Amniotic epithelial cell (primary cell): ENCODE measurements at places on chromosomes 12 and 14.

DNA sequence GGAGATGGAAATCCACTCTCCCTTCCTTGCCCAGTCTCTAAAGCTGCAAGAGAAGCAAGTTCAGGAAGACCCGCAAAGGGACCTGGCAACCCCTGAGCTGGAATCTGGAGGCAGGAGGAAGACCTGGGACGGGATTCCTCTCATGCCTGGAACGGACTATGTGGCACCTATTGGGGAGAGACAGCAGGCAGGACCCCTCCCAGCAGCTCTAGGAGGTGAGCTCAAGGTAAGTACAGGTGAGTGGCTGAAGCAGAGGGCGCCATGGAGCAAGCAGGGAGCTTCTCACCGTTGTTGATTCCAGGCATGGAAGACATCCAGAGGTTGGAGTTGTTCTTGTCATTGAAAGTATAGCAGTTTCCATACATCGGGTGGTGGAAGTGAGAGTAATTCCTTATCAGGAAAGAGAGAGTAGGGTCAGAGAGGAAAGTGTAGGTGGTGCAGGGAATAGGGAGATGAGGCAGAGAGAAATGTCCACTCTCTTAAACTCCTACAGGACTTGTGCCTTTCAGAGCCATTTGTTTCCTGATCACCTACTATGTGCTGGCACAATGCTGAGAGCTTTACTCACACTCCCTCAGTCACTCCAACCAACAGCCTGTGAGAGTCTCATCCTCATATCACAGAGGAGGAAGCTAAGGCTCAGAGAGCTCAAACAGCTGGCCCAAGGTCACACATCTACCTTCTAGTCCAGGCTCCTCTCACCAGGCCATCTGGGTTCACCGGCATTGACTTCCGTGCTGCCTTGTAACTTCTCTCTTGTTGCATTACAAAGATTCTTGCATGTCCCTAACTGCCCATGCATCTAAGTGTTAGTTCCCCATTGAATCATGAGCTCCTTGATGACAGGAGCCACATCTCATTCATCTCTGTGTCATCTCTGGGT is 13.9 kb upstream of the TNFRSF1A start:
- no peak for DNase-seq

DNA sequence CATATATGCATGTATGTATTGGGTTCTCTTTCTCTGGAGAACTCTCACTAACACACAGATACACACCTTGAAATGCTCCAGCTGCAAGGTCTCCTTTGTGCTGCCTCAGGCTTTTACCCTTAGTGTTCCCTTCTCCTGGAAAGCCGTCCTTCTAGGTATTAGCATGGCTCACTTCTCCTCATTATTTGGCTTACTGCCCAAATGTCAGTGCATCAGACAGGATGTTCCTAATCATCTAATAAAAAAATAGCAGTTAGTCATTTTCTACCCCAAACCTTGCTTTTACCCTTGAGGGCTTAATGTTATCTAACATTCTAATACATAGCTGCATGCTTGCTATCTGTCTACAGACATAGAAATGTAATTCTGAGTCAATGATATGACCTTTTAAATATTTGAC is 109.0 kb upstream of the SLC16A7 start:
- peak; percentile 7 for DNase-seq

- no peak for DNase-seq
Measured at GRCh38 chr12:18217966-18218365, 43.4 kb upstream of the PIK3C2G start.

DNA sequence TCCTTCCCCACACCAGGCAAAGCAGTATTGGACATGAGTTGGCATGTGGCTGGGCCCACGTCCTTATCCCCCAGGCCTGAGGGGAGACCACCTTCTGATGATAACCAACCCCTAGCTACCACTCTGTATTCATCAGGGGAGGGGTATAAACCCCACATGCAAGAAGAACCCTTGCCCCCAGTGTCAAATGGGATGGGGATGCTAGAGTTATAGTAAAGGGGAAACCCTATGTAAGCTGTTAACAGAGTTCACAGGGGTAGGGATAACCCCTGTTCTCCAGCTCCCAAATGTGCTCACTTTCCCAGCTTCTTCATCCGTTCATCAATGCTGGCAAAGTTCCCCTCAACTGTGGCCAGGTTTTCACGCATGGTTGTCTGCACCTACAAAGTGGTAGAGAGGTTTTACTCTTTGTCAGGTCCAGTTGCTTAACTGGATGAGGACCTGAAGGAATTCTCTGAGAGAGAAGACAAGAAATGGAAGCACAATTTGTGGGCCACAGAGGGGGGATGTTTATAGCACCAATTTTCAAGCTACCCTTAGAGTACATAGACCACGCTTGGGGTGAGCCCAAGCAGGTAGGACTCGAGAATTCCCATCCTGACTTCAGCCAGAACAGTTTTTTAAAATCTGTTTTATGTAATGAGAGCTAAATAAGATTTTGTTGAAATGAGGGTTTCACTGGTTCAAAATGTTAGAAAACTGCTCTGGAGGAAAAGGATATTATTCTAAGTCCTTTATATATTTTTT is 7.9 kb downstream of the MBD6 start:
- DNase-seq: no peak

DNA sequence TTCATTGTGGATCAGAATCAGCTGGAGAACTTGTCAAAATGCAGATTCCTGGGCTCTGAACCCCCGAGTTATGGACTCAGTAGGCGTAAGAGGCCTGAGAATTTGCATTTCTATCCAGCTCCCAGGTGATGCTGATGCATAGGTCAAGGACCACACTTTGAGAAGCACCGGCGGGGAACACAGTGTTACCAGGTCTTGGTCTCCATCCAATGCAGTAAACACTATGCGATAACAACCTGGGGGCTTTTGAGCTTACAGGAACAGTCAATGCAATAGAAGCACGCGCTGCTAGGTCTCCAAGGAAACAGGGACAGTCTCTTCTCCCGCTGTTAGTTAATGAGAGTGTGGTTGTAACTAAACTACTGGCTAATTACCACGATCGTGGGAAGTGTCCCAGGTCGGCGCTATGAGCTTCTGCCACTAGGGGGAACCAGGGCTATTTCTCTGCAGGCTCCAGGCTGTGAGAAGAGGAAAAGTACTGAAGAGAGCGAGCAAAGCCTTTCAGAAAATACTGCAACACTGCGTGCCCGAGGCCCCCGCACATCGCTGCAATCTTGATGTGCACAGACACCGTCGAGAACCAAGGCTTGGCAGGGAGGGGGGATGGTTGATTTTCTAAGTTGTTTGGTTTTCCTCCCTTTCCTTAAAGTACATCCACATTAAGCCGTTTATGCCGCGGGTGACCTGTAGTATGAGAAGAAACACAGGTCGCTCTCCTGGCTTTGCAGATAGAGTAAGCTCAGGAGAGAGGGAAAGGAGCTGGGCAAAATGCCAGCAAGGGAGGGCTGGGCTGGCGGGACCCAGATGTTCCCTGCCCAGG is 52.0 kb upstream of the KCNA1 start:
- peak; percentile 44 for DNase-seq

DNA sequence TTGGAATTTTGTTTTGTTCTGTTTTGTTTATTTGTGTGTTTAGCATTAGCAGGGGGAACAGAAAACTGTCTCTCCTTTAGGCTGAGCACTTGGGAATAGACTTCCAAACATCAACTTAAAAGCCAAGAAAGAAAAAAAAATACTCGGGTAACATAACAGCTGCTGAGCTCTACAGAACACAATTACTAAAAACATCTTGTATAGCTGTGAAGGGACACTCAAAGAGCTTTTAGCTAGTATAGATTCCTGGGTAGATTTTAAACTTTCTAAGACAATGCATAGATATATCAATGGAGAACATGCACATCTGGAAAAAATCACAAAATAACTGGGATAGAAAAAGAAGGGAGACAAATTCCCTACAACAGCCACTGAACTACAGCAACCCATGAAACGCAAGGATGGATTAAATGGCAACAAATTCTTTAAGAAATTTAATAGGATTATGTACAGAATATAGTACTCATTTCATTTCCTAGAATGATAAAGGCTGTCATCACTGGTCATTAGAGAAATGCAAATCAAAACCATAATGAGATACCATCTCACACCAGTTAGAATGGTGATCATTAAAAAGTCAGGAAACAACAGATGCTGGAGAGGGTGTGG is 174.3 kb upstream of the KRR1 start:
- no peak for DNase-seq

- no peak for DNase-seq
Measured at GRCh38 chr12:99658671-99659349, 11.3 kb downstream of the GARIN6 start.

- no peak for DNase-seq
Measured at GRCh38 chr12:44285321-44285960, 449.6 kb downstream of the TMEM117 start.

DNA sequence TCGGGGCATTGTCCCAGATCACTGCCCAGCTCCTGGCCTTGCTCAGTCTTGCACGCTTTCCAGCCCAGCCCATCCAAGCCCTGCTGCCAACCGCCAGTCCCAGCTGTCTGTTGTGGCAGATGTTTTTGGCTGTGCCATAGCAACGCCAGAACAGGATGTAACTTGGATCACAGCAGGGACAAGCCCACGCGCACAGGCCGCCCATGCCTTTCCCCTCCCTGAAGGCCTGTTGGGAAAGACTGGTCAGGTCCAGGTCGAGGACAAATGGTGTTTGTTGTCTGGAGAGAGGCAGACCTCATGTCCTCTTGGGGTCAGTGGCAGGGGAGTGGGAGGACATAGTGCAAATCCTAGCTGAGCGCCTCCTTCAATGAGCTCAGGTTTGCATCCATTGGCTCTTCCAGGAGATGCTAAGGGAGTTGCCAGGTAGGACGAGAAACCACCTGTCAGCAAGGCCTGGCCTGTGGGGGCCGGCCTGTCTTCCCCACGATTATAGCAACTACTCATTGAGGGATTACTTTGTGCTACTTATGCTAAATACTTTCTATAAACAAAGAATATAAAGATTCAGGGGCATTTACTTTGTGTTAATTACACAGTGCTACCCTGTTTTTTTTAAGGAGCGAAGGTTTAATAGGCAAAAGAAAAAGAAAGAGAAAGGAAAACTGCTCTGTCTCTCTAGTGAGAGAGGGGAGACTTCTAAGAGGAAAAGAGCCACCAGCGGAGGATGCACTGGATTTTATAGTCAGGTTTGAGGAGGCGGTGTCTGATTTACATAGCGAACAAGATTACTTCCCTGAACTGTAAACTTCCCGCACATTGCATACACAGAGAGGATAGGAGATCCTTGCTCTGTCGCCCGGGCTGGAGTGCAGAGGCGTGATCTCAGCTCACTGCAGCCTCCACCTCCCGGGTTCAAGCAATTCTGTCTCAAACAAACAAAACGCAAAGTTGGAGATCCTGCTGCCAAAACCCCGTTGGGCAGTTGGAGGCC is 42.8 kb upstream of the CORO1C start:
- DNase-seq: peak; percentile 63

- DNase-seq: no peak
Measured at GRCh38 chr14:21205026-21205677, 49.3 kb upstream of the OR5AU1 start.

GRCh38 chr12:100797246-100797645 is 2.7 kb downstream of the ANO4 start:
- no peak for DNase-seq

DNA sequence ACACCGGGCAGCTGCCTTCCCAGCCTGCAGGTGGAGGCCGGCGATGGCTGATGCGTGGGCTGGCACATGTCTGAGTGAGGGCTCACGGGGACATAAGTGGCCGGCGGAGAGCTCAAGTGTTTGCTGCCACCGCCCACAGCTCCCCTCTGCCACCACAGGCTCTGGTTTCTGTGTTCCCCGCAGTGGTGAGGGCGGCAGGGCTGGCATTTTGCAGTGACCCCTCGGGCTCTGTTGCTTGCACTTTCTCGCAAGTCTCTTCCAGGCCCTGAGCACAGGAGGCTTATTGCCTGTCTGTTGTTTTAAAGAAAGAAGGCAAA is 271.0 kb upstream of the RTL1 start:
- DNase-seq: no peak
